ENCODE measurements at places on chromosomes 1 and 21.

GRCh38 chr1:158117854-158118704 is 62.6 kb upstream of the CD1D start:
- DNase-seq: no peak

DNA sequence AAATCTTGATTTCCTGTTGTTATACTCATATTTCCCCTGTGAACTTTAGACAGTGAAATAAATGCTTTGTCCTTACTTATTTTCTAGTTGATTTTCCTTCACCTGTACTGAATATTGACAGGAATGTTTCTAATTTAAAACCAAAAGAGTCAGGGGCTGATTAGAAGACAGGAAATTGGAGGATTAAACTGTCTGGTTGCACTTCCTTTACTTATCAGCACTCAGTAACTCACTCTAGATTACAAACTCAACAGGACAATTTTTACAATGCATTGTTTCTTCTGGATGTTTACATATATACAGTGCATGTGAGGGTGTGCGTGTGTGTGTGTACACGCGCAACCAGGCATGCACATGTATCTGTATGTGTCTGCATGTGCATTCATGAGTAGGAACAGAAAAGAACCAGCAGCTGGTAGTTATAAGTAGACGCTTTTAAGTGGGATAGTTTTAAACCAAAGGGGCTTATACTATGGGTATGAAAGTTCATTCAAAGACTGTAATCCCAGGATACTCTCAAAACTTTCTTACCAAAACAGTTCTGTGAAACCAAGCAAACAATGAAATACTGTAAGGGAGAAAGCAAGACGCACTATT is 212.0 kb upstream of the NFIA start:
- no peak for DNase-seq

- no peak for DNase-seq
Measured at GRCh38 chr1:50976111-50976889, 6.3 kb downstream of the CDKN2C start.

- no peak for DNase-seq
Measured at GRCh38 chr21:36591326-36591970, 107.5 kb upstream of the SIM2 start.

- DNase-seq: no peak
Measured at GRCh38 chr21:15604413-15604812, 125.4 kb upstream of the USP25 start.
